GM13976 (cell line): ENCODE measurements at places on chromosomes 1 and 21.

DNA sequence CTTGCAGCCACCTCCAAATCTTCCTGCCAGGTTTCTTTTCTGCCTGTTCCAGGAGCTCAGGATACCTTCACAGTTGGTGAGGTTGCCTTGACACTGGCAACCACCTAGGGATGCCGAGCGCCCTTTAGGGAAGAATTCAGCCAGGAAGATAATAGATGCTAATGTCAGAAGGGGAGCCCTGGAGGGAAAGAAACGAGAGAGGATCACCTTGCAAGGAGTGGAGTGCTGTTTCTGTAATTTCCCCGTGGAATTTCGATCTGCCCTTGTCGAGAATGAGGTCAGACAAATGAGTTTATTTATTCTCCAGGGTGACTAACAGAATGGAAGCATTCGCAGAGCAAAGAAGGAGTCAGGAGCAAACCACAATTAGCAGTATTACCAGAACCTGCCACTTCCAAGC lies 315.8 kb upstream of the KAZN start:
- no peak for DNase-seq

- DNase-seq: no peak
Measured at GRCh38 chr21:45318556-45319404, 31.1 kb upstream of the POFUT2 start.

DNA sequence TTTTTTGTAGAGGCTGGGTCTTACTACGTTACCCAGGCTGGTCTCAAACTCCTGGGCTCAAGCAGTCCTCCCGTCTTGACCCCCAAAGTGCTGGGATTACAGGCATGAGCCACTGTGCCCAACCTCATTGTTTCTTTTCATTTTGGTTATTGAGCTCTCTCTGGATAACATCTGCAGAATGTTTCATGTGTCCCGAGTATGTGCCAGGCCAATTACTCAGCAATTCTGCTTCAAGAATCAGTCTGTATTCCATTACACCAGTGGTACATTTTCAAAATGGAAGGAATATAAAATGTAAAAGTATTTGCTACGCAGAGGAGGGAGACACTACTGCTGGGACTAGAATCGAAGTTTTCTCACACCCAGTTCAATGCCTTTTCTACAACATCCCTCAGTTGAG lies 1.7 kb upstream of the ELOA start:
- DNase-seq: no peak

DNA sequence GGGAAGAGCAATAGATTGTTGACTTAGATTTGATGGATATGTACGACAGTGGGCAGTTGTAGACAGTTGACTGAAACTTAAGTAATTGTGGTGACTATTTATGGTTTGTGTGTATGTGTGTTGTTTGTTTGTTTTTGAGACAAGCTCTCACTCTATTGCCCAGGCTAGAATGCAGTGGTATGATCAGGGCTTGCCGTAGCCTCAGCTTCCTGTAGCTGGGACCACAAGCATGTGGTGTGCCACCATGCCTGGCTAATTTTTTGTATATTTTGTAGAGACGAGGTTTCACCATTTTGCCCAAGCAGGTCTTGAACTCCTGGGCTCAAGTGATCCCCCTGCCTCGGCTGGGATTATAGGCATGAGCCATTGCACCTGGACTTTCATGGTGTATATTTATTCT lies 9.8 kb downstream of the SDHC start:
- no peak for DNase-seq

DNA sequence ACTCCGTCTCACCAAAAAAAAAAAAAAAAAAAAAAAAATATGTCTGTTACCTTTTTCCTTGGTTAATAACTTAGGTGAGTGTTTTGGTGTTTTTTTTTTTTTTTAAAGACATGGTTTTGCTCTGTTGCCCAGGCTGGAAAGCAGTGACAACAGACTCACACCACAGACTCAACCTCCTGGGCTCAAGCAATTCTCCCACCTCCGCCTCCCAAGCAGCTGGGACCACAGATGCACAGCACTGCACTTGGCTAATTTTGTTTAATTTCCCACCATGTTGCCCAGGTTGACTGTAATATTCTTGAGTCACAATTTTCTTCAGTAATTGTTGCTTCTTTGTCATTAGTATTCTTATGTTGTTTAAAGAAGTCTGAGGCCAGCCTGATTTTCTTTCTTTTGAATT lies 149.2 kb upstream of the SYT6 start:
- no peak for DNase-seq

GRCh38 chr1:32178380-32179192 lies 889 bp upstream of the TXLNA start:
- DNase-seq: no peak

GRCh38 chr1:15531003-15531402 lies 4.4 kb downstream of the DNAJC16 start:
- DNase-seq: no peak

- no peak for DNase-seq
Measured at GRCh38 chr1:160238408-160238807, 23.9 kb downstream of the DCAF8 start.

GRCh38 chr1:203996126-203996525 lies 76.8 kb upstream of the SOX13 start:
- no peak for DNase-seq

DNA sequence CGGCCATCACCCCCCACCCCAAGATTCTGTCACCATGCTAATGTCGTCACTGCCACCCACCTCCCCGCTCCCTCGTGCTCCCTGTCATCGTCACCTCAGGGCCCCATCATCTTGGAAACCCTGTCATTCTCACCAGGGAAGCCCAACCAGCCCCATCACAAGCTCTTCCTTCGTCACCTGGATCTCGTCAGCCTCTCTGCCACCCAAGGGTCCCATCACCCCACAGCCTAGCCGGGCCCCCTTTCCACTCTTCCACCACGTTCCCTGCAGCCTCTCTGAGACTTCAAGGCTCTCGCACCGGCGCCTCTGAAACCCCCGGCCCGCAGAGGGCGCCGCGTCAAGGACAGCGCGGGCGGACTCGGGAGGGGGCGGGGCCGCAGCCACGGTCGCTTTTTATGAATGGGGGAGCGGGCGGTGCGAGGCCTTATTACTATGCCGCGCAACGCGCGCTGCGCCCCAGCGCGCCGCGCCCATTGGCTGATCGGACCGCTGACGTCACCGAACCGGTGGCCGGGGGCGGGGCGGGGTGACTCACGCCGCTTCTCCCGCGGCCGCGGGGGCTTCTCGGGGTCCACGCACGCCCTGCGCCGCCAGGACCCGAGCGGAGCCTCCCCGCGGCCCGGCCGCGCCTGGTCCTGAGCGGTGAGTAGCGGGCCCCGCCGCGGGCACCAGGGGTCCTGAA lies at the start of gene GPR3:
TSS of gene GPR3 (plus strand) at position 527 of the 682 bp plus-strand sequence. CDS start 1,177 bp downstream, outside the sequence.
- DNase-seq: peak; percentile 96

GRCh38 chr1:26015358-26015757 lies 6.2 kb upstream of the EXTL1 start:
- DNase-seq: no peak

DNA sequence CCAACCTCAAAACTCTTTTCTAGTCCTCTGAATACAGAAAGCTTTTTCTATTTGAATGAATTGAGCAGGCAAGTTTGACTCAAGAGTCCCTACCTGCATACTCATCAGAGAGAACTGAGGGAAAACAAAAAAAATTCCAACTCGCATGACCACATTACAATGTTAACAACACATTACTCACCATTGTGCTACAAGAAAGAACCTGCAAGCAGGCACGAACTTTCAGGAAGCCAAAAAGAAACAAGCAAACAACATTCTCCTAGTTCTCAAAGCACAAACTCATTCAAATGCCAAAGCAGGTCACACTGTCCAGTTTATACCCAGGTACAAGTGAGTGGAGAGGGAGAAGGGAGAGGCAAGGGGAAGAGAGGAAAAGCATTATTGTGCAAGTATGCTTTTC lies 14.6 kb downstream of the OTUD7B start:
- no peak for DNase-seq

DNA sequence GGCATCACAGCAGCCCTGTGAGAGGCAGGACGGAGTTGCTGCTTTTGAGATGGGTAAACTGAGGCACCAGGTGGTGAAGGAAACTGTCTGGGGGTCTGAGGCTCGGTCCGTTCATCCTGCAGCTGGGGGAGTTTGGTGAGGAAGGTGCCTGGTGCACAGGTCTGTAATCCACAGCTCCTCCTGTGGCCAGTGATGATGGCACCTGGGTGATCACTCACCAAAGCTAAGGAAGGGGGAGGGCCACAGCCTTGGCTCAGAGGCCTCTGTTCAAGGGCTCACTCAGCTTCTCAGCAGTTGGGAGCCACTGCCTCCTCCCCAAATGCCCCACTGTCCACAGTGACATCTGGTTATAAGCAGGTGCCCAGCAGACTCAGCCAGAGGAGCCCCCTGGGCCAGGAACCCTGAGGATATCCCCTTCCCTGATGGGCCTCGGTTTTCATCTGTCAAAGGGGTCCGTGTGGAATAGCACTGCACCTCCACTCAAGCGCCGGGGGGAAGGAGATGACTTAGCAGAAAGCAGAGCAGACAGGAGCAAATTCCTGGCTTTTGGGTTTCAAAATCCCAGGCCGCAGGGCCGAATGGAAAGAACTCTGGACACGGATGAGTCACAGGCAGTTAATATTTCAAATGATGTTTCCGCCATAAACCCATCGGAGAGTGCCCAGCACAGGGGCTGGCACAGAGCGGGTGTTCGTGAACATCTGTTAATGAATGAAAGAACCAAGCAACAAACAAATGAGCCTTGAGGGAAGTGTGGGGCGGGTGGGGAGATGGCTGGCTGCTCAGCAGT lies 82.8 kb downstream of the DMRTB1 start:
- DNase-seq: no peak

DNA sequence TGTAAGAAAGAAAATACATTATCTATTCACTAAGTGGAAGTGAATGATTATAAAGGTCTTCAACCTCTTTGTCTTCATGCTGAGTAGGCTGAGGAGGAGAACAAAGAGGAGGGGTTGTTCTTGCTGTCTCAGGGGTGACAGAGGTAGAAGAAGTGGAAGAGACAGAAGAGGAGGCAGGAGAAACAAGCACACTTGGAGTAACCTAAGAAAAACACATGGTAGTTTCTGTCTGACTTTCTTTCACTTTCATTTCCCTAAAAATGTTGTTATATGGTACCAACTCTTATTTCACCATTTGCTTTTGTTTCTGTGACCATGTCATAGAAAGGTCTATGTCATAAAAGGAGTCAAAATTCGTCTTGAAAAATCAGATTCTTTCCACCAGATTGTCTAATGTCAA lies 696.6 kb upstream of the BRINP3 start:
- DNase-seq: peak; percentile 22

GRCh38 chr1:234331507-234331906 lies 41.7 kb upstream of the COA6 start:
- no peak for DNase-seq

- no peak for DNase-seq
Measured at GRCh38 chr1:51048670-51049069, 53.4 kb upstream of the C1orf185 start.

GRCh38 chr1:81799939-81800694 lies 617 bp upstream of the ADGRL2 start:
- peak; percentile 15 for DNase-seq

GRCh38 chr1:107795441-107795840 lies 169.5 kb downstream of the VAV3 start:
- DNase-seq: no peak

DNA sequence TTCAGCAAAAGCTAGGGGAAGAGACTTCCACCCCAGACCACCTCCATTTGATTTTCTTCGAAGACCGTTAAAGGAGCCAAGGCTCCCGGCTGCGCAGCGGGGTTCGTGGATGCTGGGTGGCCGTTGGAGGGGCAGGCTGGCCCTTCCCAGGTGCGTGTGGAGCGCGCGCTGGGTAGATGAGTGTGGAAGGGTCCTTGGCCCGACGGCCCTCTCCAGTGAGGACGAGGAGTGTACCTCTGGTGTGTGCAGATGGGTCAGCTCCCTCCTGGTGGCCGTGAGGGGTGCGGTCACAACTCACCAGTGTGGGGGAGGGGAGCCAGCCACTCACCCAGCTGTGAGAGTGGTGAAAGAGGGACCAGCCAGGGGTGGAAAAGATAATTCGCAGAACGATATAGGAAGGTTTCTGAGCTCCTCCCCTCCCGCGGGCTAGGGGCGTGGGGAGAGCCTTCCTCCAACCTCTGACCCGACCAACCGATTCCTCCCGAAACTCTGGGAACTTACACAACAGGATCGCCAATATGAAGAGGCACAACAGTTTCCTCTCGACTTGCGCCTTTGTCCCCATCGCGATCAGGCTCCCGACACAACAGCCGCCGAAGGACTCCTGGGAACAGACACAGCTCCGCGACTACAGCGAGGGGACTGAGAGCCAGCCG lies at the start of gene F11R:
TSS of gene F11R (minus strand) at position 644 of the 656 bp plus-strand sequence. CDS start at position 565, 79 bp downstream.
- DNase-seq: peak; percentile 73

DNA sequence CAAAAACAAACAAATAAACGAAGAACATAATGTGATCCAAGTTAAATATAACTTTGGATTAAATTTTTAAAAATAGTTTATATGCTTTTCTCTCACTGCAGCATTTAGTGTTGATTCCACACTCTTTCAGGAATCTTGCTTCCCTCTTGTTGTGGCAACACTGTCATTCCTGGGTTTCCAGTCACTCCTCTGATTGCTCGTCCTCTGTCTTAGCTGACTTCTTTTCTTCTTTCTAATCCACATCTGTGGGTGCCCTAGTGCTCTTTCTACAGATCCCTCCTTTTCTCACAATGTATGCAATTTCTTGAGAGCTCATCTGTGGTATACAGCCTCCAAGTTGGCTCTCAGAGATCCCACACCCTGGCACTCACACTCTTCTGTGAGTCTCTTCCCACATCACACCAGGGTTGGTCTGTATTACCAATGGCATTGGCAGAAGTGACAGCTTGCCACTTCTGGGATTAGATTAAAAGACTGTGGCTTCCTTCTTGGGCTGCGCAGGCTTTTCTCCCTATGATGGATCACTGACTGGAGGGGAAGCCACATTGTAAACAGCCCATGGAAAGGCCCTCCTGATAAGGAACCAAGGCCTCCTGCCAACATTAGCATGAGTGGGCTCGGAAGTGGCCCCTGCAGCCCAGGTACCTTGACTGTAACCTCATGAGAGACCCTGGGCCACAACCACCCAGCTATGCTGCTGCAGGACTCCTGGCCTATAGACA lies 11.5 kb upstream of the MYOC start:
- DNase-seq: no peak

DNA sequence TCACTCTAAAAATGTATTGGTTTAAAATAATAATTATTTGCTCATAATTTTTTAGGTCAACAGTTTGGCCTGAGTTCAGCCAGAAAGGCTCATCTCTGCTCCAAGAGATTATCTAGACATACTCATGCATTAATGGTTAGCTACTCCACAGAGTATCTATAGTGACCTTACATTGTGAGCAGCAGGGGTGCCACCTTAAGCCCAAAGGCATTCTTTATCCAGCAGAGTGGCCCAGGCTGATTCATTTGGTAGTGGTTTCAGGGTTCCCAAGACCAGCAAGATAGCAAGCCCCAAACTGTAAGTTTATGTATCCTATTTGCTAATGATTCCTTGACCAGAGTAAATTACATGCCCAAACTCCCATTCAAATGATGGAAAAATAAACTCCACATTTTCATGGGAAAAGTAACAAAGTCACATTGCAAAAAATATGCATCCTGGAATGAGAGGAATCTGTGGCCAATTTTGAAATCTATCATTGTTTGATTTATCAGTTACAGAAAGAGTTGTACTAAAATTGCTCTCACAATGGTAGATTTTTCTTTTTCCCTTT lies 182.6 kb upstream of the KCNK2 start:
- no peak for DNase-seq

DNA sequence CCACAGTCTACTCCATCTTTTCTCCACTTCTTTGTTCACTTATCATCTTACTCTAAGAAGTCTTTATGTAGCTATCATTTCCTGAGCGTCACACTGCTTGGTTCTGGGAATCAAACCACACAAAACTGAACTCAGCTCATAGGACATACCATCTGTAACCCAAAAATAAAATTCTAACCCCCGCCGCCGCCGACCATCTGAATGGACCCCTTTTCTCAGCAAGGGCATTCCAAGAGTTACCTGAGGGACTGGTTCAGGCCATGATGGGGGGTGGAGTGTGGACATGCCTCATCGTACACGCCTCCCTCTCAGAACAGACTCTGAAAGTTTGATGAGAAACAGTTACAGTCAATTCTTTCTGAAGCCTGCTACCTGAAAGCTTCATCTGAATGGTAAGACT lies 12.6 kb upstream of the CHI3L2 start:
- no peak for DNase-seq
